ENCODE measurements at places on chromosomes 6 and 20. TPM values are rescaled to one million over a fixed set of nuclear protein-coding genes. Genes with fewer than 3 reads are reported as not detected.

The HTR1B gene
- total RNA-seq: 0.16 TPM

The NAA20 gene
- 71.8 TPM for total RNA-seq

The HAO1 gene
- not detected for total RNA-seq

The PXT1 gene
- not detected for total RNA-seq

The MYMX gene
- total RNA-seq: 11.6 TPM

The CALHM6 gene
- total RNA-seq: 0.77 TPM

The CAPN11 gene
- 2.4 TPM for total RNA-seq

The DUSP15 gene
- total RNA-seq: 0.77 TPM

The ID4 gene
- 203 TPM for total RNA-seq

The FGD2 gene
- 32.6 TPM for total RNA-seq

The TRMT6 gene
- 13.2 TPM for total RNA-seq

The KHDC1 gene
- 0.35 TPM for total RNA-seq

The GNL1 gene
- total RNA-seq: 65.8 TPM

The MAFB gene
- 86.0 TPM for total RNA-seq

The TFAP2D gene
- total RNA-seq: not detected

The MLIP gene
- 0.29 TPM for total RNA-seq

The RBCK1 gene
- 60.1 TPM for total RNA-seq

The ID1 gene
- 223 TPM for total RNA-seq

The MCCD1 gene
- not detected for total RNA-seq

The SLC16A10 gene
- 30.3 TPM for total RNA-seq

The JAG1 gene
- 96.7 TPM for total RNA-seq

The HLA-DQB1 gene
- total RNA-seq: 21.5 TPM

The C6orf141 gene
- 3.9 TPM for total RNA-seq

The OR12D3 gene
- not detected for total RNA-seq

The KAT14 gene
- 9.4 TPM for total RNA-seq

The HLA-DOA gene
- 5.0 TPM for total RNA-seq

The PRDM1 gene
- total RNA-seq: 10.6 TPM

The COL19A1 gene
- total RNA-seq: not detected

The CAP2 gene
- total RNA-seq: 9.3 TPM

All from mesenteric fat pad (tissue), 1 donor.